ENCODE measurements at places on chromosomes 11 and 22. TPM values are rescaled to one million over a fixed set of nuclear protein-coding genes. Genes with fewer than 3 reads are reported as not detected.

GRCh38 chr22:19666673-19667593, 47.4 kb upstream of the SEPTIN5 start:
- DNase-seq, result no peak
- H3K27me3 ChIP-seq, result no peaks in the 10 kb centered on the region
- no peaks in the 10 kb centered on the region for H3K36me3 ChIP-seq

GRCh38 chr11:113168354-113169342, 145.7 kb upstream of the TTC12 start:
- H3K4me1 ChIP-seq, result peaks cover 17% of the 10 kb centered on the region
- H3K4me3 ChIP-seq, result no peak overlapping the region
- no peak for DNase-seq
- no peaks in the 10 kb centered on the region for H3K27me3 ChIP-seq
- no peak overlapping the region for H3K27ac ChIP-seq

The SHISA8 gene
- 2.2 TPM for total RNA-seq

- no peaks in the 10 kb centered on the region for H3K4me1 ChIP-seq
- H3K27me3 ChIP-seq, result no peaks in the 10 kb centered on the region
Measured at GRCh38 chr22:38327805-38328204, 10.6 kb upstream of the CSNK1E start.

DNA sequence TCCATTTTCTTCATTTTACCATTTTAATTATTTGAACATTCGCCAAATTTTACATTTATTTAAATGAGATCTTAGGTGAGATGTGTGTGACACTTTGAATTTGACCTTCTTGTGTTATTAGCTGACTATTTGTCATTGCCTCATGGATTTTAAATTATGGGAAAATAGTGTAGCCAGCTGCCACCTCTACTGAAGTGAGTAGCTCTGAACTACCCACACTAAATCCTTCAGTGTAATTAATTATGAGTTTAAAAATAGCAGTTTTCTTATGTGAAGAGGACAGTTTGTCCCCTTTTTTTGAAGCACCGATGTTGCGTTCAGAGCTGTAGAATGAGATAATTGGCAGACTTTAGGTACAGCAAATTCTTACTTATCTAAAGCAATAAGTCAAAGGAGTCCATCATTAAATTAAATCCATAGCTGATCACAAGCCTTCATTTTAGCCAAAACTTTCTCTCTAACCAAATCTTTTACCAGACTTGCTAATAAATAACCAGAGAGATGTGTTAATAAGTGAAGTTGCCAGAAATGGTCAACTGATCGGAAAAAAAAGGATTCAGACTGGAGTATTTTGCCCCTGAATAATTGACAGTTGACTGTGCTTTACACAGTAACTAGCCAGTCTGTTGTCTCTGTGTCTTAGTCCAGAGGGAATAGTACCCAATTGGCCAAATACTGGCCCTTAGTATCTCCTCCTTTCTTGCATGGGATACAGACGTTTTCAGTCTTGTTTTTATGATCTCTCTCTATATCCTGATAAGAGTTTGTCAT, 75.0 kb downstream of the ZC3H12C start:
- H3K27me3 ChIP-seq, result no peaks in the 10 kb centered on the region
- no peak overlapping the region for H3K27ac ChIP-seq
- no peak for DNase-seq
- H3K4me1 ChIP-seq, result no peaks in the 10 kb centered on the region
- no peak overlapping the region for H3K4me3 ChIP-seq
- H3K36me3 ChIP-seq, result peaks cover 30% of the 10 kb centered on the region

The CNGA4 gene
- not detected for total RNA-seq

DNA sequence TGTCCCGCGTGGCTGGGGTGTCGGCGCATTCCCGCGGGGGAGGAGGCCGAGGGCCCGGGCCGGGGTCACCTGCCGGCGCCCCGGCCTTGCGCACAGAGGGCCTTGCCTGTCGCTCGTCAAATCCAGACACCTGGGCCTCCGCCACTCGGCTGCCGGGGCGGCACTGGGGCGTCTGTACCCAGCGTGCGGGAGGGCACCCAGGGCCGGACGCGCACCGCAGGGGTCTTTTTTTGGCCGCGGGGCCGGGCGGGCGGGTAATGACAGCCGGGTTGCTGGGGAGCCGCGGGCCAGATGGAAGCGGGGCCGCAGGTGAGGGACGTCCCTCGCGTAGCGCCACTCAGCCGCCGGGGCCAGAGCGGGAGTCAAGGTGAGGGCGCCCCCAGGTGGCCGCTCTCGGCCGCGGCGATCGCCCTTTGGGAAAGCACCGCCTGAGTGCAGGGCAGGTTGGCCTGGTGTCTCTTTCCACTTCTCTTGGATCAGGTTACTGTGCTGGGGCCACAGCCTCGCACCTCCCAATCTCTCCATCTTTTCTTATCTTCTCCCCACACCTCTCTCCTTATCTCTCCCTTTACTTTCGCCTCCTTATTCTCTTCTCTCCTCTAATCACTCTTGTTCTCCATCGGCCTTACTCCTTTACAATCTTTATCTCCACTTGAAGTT, 3.5 kb downstream of the PHLDB1 start:
- H3K27me3 ChIP-seq, result no peaks in the 10 kb centered on the region
- H3K4me3 ChIP-seq, result peak overlapping the region; percentile 79
- H3K4me1 ChIP-seq, result peaks cover 92% of the 10 kb centered on the region
- DNase-seq, result peak; percentile 85

DNA sequence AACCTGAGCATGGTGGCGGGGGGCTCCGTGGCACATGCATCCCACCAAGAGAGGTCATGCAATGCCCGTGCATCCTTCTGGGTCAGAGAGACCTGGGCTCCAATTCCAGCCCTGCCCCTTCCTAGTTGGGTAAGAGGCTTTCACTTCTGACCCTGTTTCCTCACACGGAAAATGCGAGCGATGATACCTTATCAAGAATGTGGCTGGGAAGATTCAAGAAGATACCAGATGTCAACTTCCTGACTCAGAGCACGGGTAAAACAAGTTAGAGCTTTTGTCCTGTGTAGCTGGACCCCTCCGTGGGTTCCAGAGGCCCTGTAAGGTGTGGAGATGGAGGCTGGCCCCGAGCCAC, 8.7 kb upstream of the DGKZ start:
- H3K4me3 ChIP-seq, result peak overlapping the region; percentile 57
- H3K27ac ChIP-seq, result peak overlapping the region; percentile 96
- H3K36me3 ChIP-seq, result no peaks in the 10 kb centered on the region
- H3K4me1 ChIP-seq, result peaks cover 63% of the 10 kb centered on the region
- no peak for DNase-seq
- H3K27me3 ChIP-seq, result peaks cover 10% of the 10 kb centered on the region

DNA sequence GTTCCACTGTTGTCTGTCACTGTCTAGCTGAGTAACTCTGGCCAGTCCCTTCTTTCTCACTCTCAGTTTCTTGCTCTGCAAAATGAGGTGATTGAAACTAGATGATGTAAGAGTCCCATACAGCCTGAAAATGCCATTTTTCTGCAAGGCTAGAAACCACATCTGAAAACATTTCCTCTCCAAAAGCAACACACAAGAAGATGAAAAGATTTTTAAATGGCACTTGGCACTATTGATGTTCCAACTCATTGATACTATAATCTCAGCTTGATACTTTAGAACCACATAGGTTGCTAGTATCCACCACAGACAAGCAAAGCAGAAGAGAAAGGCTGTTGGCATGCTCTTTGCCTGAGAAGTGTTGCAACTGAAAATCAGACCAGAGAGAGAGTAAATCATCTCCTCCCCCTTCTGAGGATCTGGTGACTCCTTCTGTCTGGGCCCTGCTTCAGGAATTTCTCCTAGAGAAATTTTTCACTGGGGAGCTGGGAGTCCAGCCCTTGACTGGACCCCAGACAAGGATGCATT, 1217.9 kb downstream of the LRRC4C start:
- no peak for DNase-seq
- no peak overlapping the region for H3K4me3 ChIP-seq
- H3K36me3 ChIP-seq, result no peaks in the 10 kb centered on the region
- H3K4me1 ChIP-seq, result no peaks in the 10 kb centered on the region

DNA sequence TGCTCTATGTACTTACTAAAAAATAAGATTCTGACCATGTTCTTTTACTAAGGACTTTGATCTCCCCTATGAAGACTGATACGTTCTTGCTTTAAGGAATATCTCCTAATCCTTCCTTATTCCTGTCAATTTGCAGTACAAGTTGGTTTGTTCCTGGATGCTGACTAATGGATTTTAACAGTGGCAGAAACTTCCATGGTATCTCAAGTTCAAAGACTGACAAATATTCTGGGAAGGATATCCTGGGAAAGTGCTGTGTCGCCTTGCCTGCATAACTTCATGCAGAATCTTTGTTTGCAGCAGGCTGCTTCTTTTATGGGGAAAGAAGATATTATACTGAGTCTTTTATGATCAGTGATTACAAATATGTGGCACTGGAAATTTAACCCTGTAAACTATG, 8.4 kb upstream of the OR52J3 start:
- no peaks in the 10 kb centered on the region for H3K4me1 ChIP-seq
- no peak overlapping the region for H3K27ac ChIP-seq
- no peak overlapping the region for H3K4me3 ChIP-seq
- H3K27me3 ChIP-seq, result no peaks in the 10 kb centered on the region
- no peaks in the 10 kb centered on the region for H3K36me3 ChIP-seq

The LRRC56 gene
- total RNA-seq, result 0.25 TPM

GRCh38 chr22:22431271-22432220, 77.0 kb downstream of the ZNF280B start:
- no peak overlapping the region for H3K27ac ChIP-seq
- DNase-seq, result peak; percentile 30
- no peaks in the 10 kb centered on the region for H3K36me3 ChIP-seq
- no peak overlapping the region for H3K4me3 ChIP-seq
- H3K4me1 ChIP-seq, result no peaks in the 10 kb centered on the region

DNA sequence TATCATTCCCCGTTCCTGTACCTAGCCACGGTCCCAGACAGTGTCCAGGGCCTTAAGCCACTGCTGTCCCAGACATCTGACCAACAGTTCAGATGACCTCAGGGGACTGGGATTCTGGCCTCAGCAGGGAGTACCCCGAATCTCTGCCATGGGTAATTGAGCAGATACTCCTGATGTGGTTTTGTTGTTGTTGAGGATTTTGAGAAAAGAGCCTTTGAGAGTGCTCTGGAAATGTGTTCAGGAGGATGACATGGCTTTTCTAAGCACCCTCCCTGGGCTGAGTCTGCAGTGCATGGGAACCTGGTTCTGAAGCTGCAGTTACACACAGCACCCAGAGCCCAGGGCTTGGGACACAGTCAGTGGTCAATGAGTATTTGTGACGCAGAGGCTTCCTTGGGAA, 30.4 kb downstream of the ADAMTS15 start:
- H3K27me3 ChIP-seq, result no peaks in the 10 kb centered on the region
- peaks cover 84% of the 10 kb centered on the region for H3K4me1 ChIP-seq
- H3K4me3 ChIP-seq, result no peak overlapping the region

The FOXR1 gene
- not detected for total RNA-seq
